Muscle of leg (tissue), 16 donors: ENCODE measurements at places on chromosomes 3 and 15. TPM values are rescaled to one million over a fixed set of nuclear protein-coding genes. Genes with fewer than 3 reads are reported as not detected.

Gene GDPGP1
- 1.5 TPM for polyA plus RNA-seq

Gene RBPMS2
- polyA plus RNA-seq, result 4.7 TPM

Gene SH2D7
- polyA plus RNA-seq, result 0.08 TPM

Gene TIGIT
- polyA plus RNA-seq, result not detected

Gene KCNMB2
- polyA plus RNA-seq, result 15.2 TPM

Gene SOX14
- polyA plus RNA-seq, result not detected

Gene SI
- 27.6 TPM for polyA plus RNA-seq
